Activated gamma-delta T cell treated with anti-CD3 and anti-CD28 coated beads, Interleukin-2, amount 50 U/mL, for 16 hours (primary cell): ENCODE measurements at places on chromosomes 1 and 21.
A peak's percentile ranks its signal among the peaks of the same experiment; 100 is the strongest.

GRCh38 chr1:41359211-41360073 lies 1.8 kb upstream of the FOXO6 start:
- DNase-seq = no peak

- DNase-seq = peak; percentile 43
Measured at GRCh38 chr21:42593007-42593814, 60.2 kb upstream of the PDE9A start.

DNA sequence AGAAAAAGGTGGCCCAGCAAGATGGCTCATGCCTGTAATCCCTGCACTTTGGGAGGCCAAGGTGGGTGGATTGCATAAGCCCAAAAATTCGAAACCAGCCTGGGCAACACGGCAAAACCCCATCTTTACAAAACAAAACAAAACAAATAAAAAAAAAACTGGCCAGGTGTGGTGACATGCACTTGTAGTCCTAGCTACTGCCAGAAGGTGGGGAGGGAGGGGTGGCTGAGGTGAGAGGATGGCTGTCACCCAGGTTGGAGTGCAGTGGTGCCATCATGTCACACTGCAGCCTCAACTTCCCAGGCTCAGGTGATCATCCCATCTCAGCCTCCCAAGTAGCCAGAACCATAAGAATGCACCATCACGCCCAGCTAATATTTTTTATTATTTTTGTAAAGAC lies 22.8 kb downstream of the RERE start:
- no peak for DNase-seq

- DNase-seq = no peak
Measured at GRCh38 chr1:230809256-230809990, 58.9 kb downstream of the C1orf198 start.

DNA sequence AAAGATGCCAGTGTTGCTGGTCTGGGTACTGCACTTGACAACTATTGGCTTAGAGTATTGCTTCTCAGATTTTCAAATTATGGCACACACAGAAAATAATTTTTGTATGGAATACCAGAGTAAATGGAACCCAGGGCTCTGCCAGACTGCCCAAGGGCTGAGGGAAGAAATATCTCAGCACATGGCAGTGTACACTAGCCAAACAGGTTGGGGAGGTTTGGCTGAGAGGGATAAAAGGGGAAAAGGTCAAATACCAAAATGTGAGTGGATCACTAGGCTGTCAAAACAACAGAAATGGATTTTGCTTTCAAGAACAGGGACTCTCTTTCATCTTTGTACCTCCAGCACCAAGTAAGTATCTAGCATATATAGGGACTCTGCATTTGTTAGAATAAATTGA lies 3.0 kb upstream of the RGS8 start:
- no peak for DNase-seq

DNA sequence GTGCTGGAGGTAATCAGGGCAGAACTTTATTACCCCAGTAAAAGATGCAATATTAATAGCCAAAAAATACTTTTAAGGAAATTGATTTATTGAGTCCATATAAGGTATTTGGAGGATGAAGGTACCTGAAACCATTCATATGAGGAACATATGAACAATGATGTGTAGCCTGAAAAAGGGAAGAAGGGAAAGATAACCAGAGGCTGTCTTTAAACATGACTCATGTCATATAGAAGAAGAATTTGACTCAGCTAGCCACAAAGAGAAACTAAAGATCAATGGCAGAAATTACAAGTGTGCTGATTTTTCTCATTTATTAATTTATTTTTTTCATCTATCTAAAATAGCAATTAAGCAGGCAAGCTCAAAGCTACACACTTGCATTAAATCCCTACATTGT lies 136.2 kb upstream of the DUSP10 start:
- no peak for DNase-seq
